ENCODE measurements at places on chromosomes 1 and 21.

GRCh38 chr1:50038237-50038809 lies 14.6 kb upstream of the AGBL4 start:
- no peak for ATAC-seq

GRCh38 chr1:101221945-101222429 lies 14.8 kb upstream of the S1PR1 start:
- ATAC-seq: no peak

DNA sequence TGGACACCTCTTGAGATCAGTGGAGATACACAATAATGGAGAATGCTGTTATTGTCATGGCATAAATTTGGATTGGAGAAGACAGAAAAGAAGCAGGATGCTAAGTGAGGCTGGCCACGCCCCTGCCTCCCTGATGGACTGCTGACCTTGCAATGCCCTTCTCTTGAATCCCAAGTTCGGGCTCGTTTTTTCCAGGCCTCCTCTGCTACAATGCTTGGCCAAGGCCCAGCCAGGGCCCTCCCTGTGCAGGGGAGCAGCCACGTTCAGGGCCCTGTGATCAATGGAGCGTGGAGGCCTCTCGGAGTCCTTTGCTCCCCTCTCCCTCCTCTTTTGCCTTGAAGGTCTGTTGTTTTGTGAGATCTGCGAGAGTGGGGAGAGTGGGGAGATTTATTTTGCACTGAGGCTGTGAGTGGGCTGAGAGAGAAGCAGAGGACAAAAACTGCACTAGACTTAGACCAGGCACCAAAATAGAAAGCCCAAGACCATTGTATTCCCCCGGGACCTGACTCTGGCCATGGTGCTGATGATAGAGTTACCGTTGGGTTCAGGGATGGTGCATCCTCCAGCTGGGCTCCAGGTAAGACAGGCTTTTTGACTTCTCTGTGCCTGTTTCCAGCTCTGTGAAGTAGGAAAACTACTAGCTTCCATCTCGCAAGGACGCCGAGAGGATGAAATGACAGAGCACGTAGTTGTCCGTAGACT lies 268.6 kb downstream of the KAZN start:
- no peak for ATAC-seq

DNA sequence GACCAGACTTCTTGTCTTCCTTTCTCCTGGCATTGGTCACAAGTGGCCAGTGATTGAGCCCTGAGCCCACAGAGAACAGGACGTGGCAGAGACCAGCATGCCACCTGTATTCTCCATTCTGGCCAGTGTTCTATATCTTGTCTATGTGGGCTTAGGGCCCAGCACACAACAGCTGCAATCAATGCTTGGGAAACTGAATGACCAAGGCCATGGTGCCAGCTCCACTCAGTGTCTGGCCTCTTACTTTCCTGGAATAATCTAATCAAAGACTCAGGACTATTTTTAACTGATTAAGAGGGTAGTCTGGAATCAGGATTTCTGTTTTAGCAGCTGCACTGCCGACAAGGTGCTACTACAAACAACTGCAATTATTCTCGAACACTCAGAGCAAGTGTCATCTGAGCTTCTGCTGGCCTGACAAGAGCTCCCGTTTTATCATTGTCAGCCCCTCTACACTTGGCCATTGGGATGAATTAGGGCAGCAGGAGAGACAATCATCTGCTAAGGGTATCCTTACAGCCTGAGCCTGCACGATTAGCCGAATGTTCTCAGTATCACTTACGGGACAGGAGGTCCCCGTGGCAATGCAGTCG lies 74.4 kb upstream of the GRIK3 start:
- no peak for ATAC-seq

DNA sequence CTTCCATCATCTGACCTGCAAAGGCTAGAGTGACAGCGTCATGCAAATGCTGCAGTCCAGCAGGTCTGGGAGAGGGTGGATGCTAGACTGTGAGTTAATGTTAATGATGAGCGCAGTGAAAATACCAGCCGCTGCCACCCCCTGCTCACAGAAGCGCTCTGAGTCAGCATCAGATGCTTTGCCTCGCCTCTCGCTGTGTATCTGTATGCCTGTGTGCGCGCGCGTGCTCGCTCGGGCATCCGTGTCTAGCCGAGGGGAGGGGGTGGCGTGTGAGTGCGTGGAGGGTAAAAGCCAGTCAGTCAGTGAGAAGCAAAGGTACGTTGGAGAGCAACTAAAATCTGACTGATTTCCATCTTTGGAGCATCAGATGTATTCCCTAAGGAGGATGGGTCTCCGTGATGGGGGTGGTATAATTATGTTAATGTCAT lies 858.7 kb downstream of the USP25 start:
- ATAC-seq: no peak

- no peak for ATAC-seq
These were observed 131.7 kb upstream of the USH2A start for GRCh38 chr1:216554934-216555333.

DNA sequence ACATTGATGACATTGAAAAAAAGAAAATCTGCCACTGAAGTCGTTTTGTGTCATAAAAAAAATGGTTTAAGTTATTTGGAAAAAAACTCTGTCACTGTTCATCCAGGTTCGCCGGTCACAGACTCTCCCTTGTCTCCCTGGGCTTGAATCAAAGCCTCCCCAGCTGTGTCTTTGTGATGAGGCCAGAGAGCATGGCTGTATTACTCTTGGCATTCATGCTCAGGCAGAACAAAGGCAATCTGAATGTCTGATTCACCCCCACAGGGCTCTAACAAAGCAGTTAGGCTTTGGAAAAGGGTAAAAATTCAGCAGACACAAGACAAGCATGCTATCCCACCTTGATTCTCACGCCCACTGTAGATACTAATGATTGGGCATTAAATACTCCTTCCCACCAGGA lies 304.3 kb upstream of the PLD5 start:
- no peak for ATAC-seq

DNA sequence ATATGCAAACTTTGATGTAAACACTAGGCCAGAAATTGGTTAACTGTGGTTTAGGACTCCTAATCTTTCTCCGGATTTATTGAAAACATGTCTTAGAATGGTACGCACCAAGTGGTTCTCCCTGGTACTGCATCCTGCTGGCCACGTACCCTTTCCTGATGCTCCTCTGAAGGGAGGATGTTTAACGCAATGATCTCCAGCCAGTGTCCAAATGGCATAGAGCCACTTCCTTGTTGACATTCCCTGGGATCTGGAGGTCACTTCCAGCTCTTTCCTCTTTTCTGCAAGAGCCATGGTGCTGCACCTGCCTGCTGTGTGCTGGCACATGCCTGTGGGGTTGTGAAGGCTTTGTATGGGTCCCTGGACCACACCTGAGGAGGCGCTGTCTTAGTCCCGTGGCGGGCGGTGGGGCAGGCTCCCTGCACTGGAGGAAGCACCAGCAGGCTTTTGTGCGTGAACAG lies 53.9 kb downstream of the GALNT2 start:
- no peak for ATAC-seq

DNA sequence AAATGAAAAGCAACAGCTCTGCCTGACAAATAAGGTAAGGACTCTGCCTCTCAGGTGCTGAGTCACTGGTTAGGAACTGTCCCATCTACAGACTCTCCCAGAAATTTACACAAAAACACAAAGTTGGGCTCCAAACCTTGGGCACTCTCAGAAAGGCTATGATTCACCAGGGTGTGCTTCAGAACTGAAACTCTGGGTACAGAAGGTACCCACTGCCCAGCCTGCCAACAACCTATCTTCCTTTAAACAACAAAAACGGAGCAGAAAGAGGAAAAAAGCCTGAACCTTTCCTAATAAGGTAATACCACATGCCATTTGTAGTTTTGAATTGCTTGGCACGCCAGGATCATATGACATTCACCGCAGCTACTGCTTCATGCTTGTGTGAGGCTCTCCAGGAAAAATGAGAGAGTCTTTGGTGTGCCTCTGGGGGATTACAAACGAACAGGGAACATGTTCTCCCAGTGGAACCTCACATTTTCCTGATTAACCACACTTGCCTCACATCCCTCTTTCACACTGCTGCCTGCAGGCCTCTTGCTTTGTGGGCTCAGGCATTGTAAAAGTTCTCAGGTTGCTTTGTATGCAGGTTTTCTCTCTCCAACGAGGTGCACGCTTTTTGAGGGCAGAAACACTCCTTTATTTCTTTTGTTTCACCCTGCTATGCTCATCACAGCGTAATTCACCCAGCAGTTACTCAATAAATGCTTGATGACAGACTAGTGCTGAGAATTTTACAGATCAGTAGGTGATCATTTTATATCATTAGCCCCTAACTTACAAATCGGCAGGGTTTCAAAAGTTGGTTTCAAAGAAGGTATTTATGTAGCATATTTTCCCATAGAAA lies 65.1 kb downstream of the GADD45A start:
- no peak for ATAC-seq

- no peak for ATAC-seq
These were observed 42.9 kb downstream of the GLIS1 start for GRCh38 chr1:53696051-53696450.

GRCh38 chr1:85240174-85240601 lies 19.3 kb downstream of the C1orf52 start:
- no peak for ATAC-seq

DNA sequence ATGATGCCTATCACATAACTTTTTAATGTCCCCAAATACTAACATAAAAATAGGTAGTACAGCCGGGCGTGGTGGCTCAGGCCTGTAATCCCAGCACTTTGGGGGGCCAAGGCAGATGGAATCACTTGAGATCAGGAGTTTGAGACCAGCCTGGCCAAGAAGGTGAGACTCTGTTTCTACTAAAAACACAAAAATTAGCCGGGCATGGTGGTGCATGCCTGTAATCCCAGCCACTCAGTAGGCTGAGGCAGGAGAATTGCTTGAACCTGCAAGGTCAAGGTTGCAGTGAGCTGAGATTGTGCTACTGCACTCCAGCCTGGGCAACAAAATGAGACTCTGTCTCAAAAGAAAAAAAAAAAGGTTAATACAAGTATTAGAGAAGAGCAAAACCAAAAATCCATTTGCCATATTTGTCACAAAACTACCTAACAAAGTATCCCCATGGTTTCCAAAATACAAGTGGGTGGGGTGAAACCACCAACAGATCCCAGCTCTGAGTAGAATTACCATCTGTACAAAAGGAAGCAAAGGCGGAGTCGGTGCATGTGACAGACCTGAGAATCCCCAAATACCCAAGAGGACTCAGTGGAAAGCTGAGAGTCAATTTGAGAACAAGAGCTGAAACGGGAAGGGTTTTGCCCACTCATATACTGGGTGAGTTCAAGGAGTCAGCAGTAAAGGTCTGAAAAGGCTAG lies 113.2 kb downstream of the TOMM20 start:
- peak; percentile 20 for ATAC-seq

Data from activated CD4-positive, CD25-positive, alpha-beta regulatory T cell treated with anti-CD3 and anti-CD28 coated beads, Interleukin-2, amount 50 U/mL, for 24 hours (primary cell).